ENCODE measurements at places on chromosomes 1 and 21. TPM values are rescaled to one million over a fixed set of nuclear protein-coding genes. Genes with fewer than 3 reads are reported as not detected.

The NPL gene
- 2.8 TPM for total RNA-seq

The CR1L gene
- 5.8 TPM for total RNA-seq

The CLCNKB gene
- 1.2 TPM for total RNA-seq

The FCN3 gene
- not detected for total RNA-seq

The AMPD2 gene
- total RNA-seq: 58.6 TPM

The MNDA gene
- total RNA-seq: not detected

The MPL gene
- not detected for total RNA-seq

The FCRL2 gene
- not detected for total RNA-seq

The KNCN gene
- not detected for total RNA-seq

The ZNF593OS gene
- not detected for total RNA-seq

The PTTG1IP gene
- total RNA-seq: 168 TPM

The RIPK4 gene
- total RNA-seq: 9.2 TPM

The ARID4B gene
- total RNA-seq: 26.2 TPM

The MPZ gene
- total RNA-seq: 1.9 TPM

The ITGB2 gene
- 0.63 TPM for total RNA-seq

The ST7L gene
- 30.0 TPM for total RNA-seq

The MIGA1 gene
- total RNA-seq: 7.5 TPM

The PLA2G4A gene
- 3.8 TPM for total RNA-seq

The LENEP gene
- 1.5 TPM for total RNA-seq

The SLC44A5 gene
- 11.7 TPM for total RNA-seq

The RHOU gene
- 3.7 TPM for total RNA-seq

The TCHHL1 gene
- total RNA-seq: not detected

The CFAP141 gene
- total RNA-seq: not detected

The DDOST gene
- total RNA-seq: 270 TPM

The MAGOH gene
- total RNA-seq: 110 TPM

The C1QTNF12 gene
- 3.0 TPM for total RNA-seq

The TDRD5 gene
- total RNA-seq: 1.4 TPM

The CRNN gene
- not detected for total RNA-seq

The MROH7 gene
- total RNA-seq: not detected

The PDE9A gene
- total RNA-seq: 26.5 TPM

The AVPR1B gene
- not detected for total RNA-seq

The EXOSC10 gene
- 72.9 TPM for total RNA-seq

The SPOCD1 gene
- total RNA-seq: 1.3 TPM

The AMY1A gene
- total RNA-seq: not detected

The PBX1 gene
- total RNA-seq: 84.2 TPM

The ERRFI1 gene
- 59.8 TPM for total RNA-seq

The AMY2A gene
- total RNA-seq: not detected

The PRDM15 gene
- 8.2 TPM for total RNA-seq

The RGS1 gene
- not detected for total RNA-seq

The USP48 gene
- 114 TPM for total RNA-seq

The NOS1AP gene
- 5.8 TPM for total RNA-seq

The USH2A gene
- under 0.01 TPM for total RNA-seq

The NKAIN1 gene
- total RNA-seq: 38.4 TPM

The FAAH gene
- 24.0 TPM for total RNA-seq

The TNFRSF9 gene
- total RNA-seq: not detected

The NUDT4B gene
- 7.5 TPM for total RNA-seq

The C1orf94 gene
- total RNA-seq: 5.3 TPM

The DLGAP3 gene
- total RNA-seq: 13.7 TPM

The EPHA10 gene
- 2.4 TPM for total RNA-seq

The C1orf74 gene
- total RNA-seq: 3.9 TPM

The ADGRL2 gene
- total RNA-seq: 104 TPM

The ASCL5 gene
- total RNA-seq: 0.54 TPM

The SLC50A1 gene
- 30.0 TPM for total RNA-seq

The FAM229A gene
- 0.27 TPM for total RNA-seq

The TRIM63 gene
- total RNA-seq: 0.17 TPM
